Stimulated activated CD4-positive, alpha-beta T cell treated with anti-CD3 and anti-CD28 coated beads, Interleukin-4, amount 100 ng/mL, for 24 hours (primary cell): ENCODE measurements at places on chromosomes 7 and 10.

DNA sequence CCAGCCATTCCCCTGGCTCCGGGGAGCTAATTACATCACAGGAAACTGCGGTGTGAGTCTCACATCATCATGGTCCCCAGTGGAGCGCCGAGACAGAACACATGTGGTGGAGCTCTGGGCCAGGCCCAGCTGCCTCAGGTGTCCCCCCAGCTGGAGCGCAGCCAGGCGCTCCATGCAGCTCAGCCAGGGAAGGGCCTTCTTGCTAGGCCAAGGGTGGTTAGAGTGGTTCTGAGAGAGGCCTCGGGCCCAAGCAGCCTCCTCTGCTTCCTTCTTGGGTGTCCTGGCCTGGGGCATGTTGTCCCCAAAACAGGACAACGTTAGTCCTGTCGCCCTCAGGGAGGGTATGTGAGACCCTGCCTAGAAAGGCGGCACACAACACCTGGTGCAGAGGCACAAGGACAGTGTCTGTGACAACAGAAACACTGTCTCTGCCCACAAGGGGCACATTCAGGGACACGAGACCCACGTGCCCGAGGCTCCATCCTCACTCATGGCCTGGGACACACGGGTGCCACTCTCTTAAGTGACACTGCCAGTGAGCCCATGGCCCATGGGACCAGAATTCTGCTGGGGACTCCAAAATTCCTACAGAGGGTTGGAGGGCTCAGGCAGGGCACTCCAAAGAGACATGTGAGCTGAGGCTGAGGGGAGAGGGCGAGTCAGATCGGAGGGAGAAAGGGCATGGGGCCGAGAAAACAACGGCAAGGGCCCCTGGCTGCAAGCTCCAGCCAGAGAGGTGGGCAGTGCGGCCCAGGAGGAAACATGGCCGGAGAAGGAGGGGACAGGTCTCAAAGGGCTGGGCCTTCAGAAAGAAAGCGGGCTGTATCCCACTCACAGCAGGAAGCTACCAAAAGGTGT, 37.0 kb upstream of the RET start:
- DNase-seq: no peak

DNA sequence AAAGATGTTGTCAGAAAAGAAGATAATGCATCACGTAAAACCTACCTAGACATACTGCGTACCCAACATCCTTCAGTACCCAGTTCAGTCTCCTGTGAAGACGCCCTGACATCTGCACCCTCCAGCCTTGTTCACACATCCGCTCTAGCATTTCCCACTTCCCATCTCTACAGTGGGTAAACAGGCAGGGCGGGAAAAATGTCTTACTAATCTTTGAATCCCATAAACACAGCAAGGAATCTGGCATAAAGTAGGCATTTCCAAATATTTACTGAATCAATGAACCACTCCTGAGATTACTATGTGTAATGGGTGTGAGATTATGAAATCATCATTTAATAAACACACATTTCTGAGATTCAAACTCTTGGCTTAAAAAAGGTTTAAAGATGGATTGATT, 132.8 kb downstream of the GLI3 start:
- no peak for DNase-seq

- no peak for DNase-seq
These were observed 172.7 kb upstream of the GDF10 start for GRCh38 chr10:47127188-47127785.

DNA sequence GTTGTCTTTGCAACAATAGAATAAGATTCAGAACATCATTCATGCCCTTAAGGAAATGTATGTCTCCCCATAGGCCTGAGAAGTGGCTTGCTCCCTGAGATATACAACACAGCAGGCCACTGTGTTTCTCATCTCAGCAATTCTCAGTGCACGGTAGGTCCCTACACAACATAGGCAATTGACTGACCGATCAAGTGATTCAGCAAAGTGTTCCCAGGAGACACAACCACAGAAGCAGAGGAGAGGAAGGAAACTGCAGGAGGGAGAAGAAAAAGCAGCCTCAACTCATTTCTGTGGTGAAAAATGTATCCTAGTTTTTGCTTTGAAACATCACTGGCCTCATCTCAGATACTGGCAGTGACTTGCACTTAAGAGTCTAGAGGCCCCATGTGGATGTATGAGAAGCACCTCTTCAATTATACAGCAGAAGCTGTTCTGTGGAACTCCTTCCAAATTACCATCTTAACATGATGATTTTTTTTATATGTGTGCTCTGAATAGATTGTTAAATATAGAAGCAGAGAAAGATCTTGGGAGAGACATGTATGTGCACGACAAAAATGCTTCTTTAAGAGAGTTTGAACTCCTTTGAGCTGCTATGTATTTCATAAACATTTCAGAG, 306.8 kb downstream of the XPNPEP1 start:
- no peak for DNase-seq

GRCh38 chr7:30799206-30799975, 28.2 kb downstream of the MINDY4 start:
- no peak for DNase-seq

GRCh38 chr7:86643561-86644281, at the start of gene GRM3:
Gene GRM3 (plus strand): TSS chr7:86643909. CDS start chr7:86765146, 121,237 bp downstream.
- DNase-seq: no peak

- no peak for DNase-seq
These were observed 4.4 kb downstream of the EVX1 start for GRCh38 chr7:27247000-27247399.

- no peak for DNase-seq
These were observed 232.9 kb upstream of the KAT6B start for GRCh38 chr10:74593470-74593869.

DNA sequence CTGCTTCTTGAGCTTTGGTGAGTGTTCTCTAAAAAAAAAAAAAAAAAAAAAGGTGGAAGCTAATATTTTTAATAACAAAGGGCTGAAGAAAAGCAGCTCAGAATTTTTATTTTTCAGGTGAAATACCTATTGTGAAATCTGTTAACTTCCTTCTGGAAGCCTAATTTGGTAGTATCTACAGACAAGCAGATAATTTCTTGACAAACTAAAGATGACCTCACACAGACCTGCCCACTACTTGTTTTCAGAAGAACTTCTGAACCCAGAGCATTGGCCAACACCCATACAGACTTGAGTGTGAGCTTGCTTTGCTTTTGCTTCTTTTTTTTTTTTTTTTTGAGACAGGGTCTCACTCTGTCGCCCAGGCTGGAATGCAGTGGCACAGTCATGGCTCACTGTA, 31.2 kb downstream of the LRRC4 start:
- DNase-seq: no peak

DNA sequence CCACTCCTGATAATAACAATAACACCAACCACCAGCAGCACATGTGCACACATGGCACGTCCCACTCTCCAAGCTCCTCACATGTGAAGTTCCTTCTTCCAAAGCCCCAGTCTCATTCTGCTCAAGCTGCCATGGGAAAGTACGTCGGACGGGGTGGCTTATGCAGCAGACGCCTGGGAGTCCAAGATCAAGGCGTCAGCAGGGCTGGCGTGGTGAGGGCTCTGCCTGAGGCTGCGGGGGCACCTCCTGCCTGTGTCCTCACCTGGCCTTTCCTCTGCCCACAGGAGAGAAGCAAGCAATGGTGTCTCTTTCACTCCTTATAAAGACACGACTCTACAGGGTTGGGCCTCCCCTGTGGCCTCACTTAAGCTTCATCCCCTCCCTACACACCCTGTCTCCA, 68.8 kb upstream of the INSIG1 start:
- DNase-seq: no peak

DNA sequence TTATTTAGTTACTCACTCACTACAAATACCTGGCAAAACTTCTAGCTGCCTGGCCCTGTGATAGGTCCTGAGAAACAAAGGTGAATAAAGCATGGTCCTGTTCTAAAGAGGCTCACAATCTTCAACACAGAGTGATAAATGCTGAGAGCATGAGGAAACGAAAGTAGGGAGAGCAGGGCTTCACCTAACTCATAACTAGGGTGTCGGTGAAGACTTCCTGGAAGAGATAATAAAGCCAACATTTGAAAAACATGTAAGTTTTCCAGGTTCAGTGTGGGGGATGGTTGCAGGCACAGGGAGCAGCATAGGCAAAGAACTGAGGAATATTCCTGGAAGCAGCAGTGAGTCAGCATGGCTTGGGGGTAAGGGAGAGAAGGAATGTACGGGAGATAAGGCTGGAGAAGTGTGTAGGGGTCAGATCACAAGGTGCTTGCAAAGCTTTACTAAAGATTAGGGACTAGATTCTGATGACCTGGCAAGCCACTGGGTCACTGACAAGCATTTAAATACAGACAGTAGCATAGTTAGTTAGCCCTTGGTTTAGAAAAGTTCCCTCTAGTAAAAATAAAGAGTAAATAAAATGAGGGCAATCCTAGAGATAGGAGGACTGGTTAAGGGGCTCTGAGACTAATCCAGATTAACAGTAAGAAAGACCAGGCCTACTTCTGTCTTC, 5.1 kb downstream of the KEL start:
- no peak for DNase-seq

DNA sequence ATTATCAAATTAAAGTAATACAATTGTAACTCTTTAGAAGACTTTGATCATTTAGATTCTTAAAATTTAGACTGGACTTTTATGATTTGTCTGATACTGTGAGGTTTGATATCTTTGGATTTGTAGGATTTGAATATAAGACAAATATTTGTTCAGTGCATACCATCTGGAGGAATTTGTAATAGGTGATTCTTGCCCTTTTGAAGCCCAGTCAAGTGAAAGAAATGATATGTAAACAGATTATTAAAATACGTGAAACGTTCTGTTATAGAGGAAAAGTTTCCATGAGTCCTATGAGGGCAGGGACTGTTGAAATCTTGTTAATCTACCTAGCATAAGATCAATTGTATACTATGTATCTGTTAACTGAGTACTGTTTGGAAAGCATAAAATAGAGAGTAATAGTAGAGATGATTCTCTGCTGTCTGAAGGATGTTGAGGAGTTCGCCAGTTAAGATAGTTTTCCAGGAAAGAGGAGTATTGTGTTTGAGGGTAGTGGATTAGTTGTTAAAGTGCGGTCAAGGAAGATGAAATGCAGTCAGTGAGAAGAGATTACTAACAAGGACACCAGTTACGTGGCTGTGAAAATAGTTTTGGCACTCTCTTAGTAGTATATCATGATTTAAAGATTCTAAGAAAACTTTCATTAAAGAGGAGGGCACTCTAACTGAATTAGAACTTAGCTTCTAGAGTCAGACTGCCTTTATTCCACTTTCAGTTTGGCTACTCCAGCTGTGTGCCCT, 14.4 kb downstream of the PDCD4 start:
- DNase-seq: no peak

GRCh38 chr7:91079487-91079886, 184.7 kb upstream of the FZD1 start:
- DNase-seq: no peak

- DNase-seq: no peak
These were observed 1087.0 kb upstream of the AUTS2 start for GRCh38 chr7:68511281-68511680.

- DNase-seq: no peak
These were observed 584.0 kb downstream of the PTPRN2 start for GRCh38 chr7:158003441-158004122.

- peak; percentile 54 for DNase-seq
These were observed 206 bp downstream of the UPF2 start for GRCh38 chr10:12042409-12042796.

- DNase-seq: no peak
These were observed 21.5 kb upstream of the ZNF800 start for GRCh38 chr7:127413962-127414361.

DNA sequence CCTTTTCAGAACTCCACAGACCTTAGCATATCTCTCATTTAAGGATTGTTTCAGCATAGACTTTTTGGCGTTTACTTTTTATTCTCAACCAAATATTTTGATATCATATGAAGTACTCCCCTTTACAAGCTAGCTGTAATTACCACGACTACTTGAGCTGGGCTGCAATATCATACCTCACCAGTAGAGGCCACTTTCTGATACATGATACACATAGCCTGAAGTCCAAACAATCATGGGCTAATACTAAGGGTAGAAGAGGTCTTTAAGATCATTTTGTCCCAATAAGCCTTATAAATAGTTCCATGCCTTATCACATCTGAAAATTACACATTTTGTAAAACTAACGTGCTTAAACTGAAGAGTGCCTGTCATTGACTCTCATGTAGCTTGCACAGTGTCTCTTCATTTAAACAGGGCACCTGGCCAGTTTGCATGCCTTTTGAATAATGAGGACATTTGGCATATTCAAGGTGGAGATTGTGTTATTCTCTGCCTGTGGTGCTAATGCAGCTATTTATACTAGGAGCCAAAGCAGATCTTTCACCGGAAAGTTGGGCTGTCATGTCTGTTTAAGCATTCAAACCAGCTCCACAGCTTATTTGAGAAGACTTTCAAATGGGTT, 403.7 kb upstream of the ZMIZ1 start:
- no peak for DNase-seq

- DNase-seq: no peak
These were observed 3.4 kb downstream of the PRXL2A start for GRCh38 chr10:80411681-80412220.

GRCh38 chr10:22280078-22280477, 36.1 kb upstream of the COMMD3 start:
- no peak for DNase-seq

- no peak for DNase-seq
These were observed 52.0 kb upstream of the GNA12 start for GRCh38 chr7:2896131-2896530.

DNA sequence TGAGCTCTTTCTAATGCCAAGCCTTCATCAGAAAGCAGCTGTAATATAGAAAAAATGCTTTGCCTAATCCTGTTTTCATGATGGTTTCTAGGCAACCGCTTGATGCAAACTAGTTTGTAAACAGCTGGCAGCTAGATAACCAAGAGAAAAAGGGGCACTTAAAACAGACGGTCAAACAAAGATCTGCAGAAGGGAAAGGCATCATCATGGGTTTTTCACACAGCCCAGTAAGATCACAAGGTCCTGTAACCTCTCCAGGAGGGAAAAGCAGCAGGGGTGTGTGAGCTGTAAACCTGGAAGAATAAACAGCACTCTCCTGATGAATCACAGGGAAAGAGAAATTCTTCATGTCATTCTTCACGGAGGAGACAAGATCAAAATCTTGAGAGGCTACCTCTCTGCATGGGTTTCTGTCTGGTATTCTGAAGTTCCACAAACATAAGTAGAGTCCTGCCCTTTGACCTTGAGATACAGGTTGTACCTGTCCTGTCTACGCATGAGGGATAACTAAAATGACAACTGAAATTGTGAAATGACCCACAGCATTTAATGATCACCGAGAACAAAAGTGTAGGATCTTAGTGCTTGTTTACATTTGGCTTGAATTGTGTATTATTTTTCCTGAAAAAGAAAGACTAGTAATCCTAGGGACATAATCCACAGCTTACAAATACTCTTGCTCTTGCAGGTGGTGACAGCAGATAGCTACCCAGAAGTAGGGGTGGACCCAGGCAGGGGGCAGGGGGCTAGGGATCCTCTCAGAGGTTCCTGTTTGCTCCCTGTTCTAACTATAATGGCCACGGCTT, 48.0 kb downstream of the CREB3L2 start:
- no peak for DNase-seq

GRCh38 chr10:77207828-77208185, 429.8 kb downstream of the KCNMA1 start:
- no peak for DNase-seq
